ENCODE measurements at places on chromosomes 5 and 9.

GRCh38 chr9:137393176-137394150 lies 29.5 kb downstream of the EXD3 start:
- no peak for DNase-seq

DNA sequence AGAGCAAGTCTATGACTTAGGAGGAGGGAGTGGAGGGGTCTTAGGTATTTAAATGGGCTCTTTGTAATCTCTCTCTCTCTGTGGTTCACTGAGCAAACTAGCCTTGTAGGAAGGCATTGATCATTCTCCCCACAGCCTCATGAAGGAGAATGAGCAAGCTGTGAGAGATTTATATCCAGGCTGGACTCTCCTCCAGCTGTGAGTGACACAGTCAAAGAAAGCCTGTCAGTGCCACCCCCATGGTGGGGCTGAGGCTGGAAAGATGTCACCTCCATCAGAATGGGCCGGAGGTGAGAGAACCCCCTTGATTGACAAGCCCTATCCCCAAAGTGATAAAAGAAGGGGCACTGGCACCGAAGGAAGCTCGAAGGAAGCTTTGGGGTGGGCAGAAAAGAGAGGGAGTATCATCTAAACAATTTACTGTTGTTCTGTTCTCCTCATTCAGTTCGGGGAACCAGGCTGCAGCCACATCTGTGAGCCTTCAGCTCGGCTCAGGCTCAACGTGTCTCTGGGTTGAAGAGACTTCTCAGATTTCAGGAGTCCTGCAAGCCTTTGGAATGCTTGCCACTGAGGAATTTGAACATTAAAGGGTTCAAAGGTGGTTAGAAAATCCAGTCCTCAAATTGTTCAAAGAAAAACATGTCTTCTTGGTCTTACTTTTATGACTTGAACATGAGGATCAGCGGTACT lies 538.2 kb upstream of the ZNF462 start:
- DNase-seq = no peak

DNA sequence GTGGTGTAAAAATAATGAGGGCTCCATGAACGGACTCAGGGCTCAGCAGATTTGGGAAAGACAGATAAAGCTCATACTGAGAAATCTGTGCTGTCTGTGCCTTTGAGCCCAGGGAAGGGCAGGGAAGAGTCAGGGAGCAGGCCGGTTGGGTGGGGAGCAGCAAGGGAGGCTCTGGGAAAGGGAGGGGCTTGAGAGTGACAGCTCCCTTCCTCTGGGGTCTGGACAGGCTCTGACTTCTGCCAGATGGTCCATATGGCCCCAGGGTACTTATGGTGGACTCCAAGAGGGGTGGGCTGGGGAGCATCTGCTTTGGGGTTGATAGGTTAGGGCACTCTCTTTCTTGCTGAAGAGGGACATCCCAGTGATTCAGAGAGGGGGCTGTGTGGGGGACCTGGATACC lies 2.1 kb downstream of the NPR2 start:
- no peak for DNase-seq

DNA sequence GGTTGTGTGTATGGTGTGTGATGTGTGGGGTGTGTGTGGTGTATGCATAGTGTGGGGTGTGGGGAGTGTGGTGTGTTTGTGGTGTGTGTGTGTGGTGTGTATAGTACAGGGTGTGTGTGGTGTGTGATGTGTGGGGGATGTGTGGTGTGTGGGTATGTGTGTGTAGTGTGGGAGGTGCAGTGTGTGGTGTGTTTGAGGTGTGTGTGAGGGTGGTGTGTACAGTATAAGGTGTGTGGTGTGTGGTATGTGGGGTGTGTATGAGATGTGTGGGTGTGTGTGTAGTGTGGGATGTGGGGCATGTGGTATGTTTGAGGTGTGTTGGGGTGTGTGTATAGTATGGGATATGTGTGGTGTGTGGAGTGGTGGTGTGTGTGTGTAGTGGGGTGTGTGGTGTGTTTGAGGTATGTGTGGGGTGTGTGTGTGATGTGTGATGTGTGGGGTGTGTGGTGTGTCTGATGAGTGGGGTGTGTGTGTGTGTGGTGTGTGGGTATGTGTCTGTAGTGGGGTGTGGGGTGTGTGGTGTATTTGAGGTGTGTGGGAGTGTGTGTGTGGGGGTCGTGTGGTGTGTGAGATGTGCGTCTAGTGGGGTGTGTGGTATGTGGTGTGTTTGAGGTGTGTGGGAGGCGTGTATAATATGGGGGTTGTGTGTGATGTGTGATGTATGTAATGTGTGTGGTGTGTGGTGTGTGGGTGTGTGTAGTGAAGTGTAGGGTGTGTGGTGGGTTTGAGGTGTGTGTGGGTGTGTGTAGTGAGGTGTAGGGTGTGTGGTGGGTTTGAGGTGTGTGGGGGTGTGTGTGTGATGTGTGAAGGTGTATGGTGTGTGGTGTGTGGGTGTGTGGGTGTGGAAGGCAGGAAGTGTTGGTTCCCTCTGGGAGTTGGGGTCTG lies 8.6 kb downstream of the ECSCR start:
- DNase-seq = no peak

DNA sequence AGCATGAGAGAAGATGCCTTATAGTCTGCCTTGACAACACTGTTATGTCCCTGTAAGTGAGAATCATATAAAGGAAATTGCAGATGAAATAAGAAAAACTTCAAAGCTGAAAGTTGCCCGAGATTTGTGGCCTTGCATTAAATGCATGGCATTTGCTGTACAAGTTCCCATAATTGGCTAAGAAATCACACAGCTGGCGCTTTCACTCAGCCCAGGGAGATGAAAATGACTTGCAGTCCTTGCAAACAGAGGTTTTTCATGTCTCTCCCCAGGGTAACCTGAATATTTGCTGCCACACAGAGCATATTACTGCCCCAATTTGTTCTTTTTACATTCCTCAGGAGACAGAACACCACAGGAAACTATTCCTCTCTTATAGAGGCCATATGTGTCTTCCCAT lies 174.8 kb downstream of the FAM114A2 start:
- no peak for DNase-seq

GRCh38 chr5:65913519-65913918 lies 12.9 kb upstream of the ERBIN start:
- no peak for DNase-seq

Measured in amniotic stem cell (primary cell).